ENCODE measurements at places on chromosomes 2 and 18. TPM values are rescaled to one million over a fixed set of nuclear protein-coding genes. Genes with fewer than 3 reads are reported as not detected.

Gene FOXI3
- total RNA-seq: not detected

Gene STAT4
- total RNA-seq: under 0.01 TPM

Gene ZSWIM2
- not detected for total RNA-seq

Gene LPIN2
- total RNA-seq: 28.7 TPM

Gene CNGA3
- total RNA-seq: not detected

Gene APCDD1
- 2.2 TPM for total RNA-seq

Gene SLC5A7
- total RNA-seq: not detected

Gene SCYGR4
- not detected for total RNA-seq

Gene SERPINB12
- total RNA-seq: not detected

Gene DYSF
- total RNA-seq: under 0.01 TPM

Gene SLC9A2
- not detected for total RNA-seq

Gene IMMT
- 81.5 TPM for total RNA-seq

Gene CNTNAP5
- total RNA-seq: not detected

Gene TCF23
- total RNA-seq: not detected

Gene HRH4
- not detected for total RNA-seq

Gene C1QL2
- total RNA-seq: not detected

Gene STON1
- total RNA-seq: 5.8 TPM

Gene TAF4B
- 2.9 TPM for total RNA-seq

Gene ABCG5
- total RNA-seq: not detected

Gene EDAR
- total RNA-seq: not detected

Gene KLF7
- 14.0 TPM for total RNA-seq

Gene MEP1B
- not detected for total RNA-seq

Gene FAM161A
- total RNA-seq: 3.4 TPM

Gene ACADL
- not detected for total RNA-seq

Gene SERPINB10
- total RNA-seq: not detected

Gene ASB18
- total RNA-seq: not detected

Gene LINC00305
- total RNA-seq: not detected

Gene MC2R
- total RNA-seq: not detected

Gene CDH7
- total RNA-seq: not detected

Gene PSD4
- 8.4 TPM for total RNA-seq

Gene FNDC4
- total RNA-seq: 9.8 TPM

Gene IL1B
- total RNA-seq: 0.45 TPM

Gene ACTG2
- 16.5 TPM for total RNA-seq

Gene GPR75
- 0.67 TPM for total RNA-seq

Gene PLEKHH2
- 1.2 TPM for total RNA-seq

Gene AQP12A
- total RNA-seq: not detected

Gene RAB6C
- not detected for total RNA-seq
